ENCODE measurements at places on chromosomes 3 and 15.

DNA sequence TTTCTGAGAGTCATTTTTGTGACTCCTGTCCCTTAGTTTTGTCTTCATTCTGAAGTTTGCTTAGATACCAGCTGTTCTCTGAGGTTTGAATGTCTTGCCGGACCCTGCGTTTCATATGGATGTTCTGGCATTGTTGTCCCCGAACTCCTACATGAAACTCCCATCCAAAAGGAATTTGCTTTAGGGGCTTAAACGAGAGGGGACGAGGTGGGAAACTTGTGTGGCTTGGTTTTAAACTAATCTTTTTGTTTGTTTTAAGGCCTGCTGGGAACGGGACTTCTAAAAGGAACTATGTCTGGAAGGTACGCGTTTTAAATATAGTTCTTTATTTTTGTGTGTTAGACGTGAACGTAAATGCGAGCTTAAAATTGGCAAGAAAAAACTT lies 679 bp downstream of the RPL35A start:
- no peak for DNase-seq

GRCh38 chr3:21294768-21295167 lies 456.2 kb downstream of the ZNF385D start:
- DNase-seq: no peak

- no peak for DNase-seq
These were observed 635.8 kb downstream of the SQOR start for GRCh38 chr15:46270481-46271147.

DNA sequence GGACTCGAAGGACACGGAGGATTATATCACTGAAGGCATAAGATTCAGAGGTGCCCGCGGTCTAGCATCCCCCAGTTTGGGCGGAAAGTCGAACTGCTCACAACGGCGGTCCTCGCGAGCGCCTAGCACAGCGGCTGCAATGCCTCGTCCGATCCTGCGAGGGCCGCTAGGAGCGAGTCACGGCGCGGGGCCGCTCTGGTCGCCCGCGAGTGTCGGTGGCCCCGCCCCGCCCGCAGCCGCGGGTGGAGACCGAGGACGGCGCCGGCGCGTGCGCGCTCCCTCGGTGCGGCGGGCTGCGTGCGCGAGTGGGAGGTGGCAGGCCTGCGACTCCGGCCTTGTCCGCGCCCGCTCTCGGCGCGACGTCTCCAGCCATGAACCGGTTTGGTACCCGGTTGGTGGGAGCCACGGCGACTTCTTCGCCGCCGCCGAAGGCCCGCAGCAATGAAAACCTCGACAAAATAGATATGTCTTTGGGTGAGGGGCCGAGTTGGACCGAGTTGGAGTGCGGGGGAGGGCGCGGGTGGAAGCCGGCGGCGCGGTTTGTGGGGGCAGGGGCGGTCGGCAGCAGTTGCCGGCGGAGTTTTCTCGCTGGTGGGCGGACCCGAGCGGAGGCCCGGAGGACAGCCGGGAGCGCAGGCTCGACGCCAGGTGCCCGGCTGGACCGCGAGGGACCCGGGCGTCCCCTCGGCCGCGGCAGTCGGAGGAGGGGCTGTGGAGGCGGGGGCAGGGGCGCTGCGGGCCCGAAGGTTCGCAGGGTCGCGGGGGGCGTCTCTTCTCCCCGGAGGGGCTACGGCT lies at the start of gene FYTTD1:
Gene FYTTD1, plus strand, starts transcription at position 283 of the 795 bp plus-strand sequence. Its CDS starts 89 bp downstream, at position 372.
- DNase-seq: peak; percentile 79

GRCh38 chr15:62534996-62535395 lies 369.9 kb upstream of the C2CD4B start:
- DNase-seq: no peak

- no peak for DNase-seq
These were observed 61.8 kb downstream of the GLDN start for GRCh38 chr15:51403072-51403878.

- DNase-seq: no peak
These were observed 44.4 kb downstream of the CSNK1G1 start for GRCh38 chr15:64311566-64311965.
